ENCODE measurements at places on chromosomes 2 and 18.
A peak's percentile ranks its signal among the peaks of the same experiment; 100 is the strongest.

- DNase-seq = no peak
These were observed 11.8 kb downstream of the NDUFA10 start for GRCh38 chr2:240013343-240013742.

DNA sequence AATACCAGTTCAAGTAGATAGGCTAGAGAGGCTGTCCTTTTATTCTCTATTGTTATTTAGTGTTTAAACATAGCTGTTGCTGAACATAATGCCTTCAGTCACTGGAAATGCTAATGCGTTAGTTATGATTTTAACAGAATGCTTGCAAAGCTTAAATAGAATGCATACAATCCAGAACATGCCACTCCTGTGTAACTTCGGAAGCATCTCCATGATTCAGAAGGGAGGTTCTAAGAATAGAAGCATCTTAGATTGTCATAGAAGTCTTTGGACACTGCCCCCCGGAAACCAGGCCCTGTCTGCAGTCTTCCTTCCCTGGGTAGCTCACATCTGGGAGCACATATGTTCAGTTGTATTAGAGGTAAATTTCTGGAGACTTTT, 73.2 kb downstream of the ZNF532 start:
- no peak for DNase-seq

- DNase-seq = no peak
These were observed 269.4 kb upstream of the AGAP1 start for GRCh38 chr2:235224410-235224809.

DNA sequence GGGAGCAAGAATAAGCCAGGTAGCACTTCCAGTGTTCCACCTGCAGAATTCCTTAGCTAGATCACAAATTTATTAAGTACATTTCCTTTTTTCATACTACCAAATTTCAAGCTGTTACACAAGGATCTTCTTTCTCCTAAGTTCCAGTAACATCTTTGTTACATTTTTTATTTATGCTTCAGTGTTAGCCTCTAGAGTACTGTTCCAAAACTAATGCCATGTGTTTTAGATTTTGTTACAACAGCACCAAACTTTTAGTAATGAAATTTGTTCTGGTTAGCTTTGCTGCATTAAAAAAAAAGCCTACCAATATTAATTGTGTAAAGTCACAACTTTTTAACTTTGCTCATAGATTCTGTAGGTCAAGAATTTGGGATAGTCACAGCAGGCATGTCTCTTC, 161.1 kb downstream of the CAMKMT start:
- no peak for DNase-seq

GRCh38 chr18:29164993-29165599, 988.2 kb upstream of the CDH2 start:
- DNase-seq = no peak

DNA sequence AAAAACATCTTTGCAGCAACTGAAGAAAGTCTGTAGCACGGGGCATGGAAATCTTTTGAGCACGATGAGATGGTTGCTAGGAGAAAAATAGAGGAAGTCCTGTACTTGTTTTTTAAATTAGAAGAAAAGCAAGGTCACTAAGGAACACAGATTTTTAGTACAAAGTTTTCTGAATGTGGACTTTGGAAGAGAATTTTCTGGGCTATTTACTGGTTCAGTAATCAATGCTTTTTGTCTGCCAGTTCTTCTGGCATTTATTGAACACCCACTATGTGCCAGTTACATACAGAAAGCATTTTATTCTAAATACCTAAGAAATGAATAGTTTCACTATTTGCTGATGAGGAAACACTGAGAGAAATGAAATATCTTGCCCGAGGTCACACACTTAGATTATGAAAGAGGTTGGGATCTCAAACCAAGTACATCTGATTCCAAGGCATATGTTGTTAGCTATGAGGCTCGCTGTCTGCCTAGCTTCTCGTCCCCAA, 15.6 kb upstream of the MAP3K20 start:
- DNase-seq = no peak

DNA sequence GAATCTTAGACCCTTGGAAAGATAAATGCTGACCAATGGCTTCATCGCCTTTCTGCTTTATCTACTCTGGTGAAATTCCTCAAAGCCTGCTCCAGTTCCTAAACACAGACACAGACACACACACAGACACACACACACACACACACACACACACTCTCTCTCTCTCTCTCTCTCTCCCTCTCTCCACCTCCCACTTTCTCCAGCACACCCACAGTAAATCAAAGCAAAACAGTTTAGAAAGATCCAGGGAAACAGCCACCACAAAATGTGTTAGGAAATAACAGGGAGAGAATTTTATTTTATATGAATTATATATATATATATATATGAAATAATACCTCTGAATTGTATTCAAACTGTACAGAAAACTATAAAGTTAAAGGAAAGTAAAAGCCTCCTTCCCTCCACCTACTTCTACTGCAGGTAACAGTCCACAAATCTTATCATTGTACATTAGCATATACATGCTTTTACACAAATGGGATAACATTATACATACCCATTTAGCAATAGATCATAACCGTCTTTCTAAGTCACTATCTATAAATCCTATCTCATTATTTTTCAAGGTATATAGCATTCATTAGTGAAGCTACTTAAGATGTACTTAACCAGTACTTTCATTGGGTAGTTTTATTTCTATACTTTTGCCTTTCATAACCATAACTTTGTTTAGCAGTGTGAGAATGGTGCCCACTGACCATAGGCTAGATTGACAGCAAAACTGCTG, 38.5 kb downstream of the MREG start:
- no peak for DNase-seq

GRCh38 chr2:8327371-8328100, 354.3 kb upstream of the ID2 start:
- no peak for DNase-seq

DNA sequence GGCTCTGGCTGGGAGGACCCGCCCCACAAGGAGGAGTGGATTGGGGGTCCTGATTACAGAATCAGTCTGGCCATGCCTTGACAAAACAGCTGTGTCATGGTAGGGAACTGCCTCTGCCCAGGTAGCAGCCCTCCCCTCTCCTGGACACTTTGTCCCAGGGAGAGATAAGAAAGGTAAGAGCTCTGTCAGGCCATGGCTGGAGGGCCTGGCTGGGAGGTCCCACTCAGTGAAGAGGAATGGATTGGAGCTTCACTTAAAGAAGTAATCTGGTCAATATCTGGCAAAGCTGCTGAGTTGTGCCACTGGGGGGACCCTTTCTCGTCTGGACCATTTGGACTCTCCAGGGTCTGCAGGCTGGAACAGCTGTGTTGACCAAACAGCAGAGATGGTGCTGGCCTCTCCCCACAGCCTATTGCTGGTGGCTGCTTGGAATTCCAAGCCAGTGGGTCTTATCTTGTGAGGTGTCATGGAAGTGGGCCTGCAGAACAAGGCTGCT, 75.4 kb downstream of the EPC2 start:
- no peak for DNase-seq

DNA sequence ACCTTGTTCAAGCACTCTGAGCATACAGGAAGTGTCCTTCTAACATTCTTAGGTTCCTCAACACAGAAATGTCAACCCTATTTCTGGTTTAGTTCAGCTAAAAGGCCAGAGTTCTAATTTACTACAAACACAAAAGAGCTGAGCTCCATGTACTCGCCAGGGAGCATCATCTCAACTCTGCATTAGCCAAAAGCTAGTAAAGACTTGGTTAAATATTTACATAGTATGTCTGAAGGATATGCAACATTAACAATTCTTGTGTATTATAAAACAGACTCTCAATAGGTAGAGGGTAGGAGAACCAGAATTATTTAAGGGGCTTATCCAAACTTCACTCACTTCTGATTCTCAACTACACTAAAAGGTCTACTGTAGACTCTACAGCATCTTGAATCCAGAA, 154.6 kb downstream of the THADA start:
- DNase-seq = no peak

GRCh38 chr2:63399156-63399555, 189.1 kb downstream of the WDPCP start:
- DNase-seq = no peak

DNA sequence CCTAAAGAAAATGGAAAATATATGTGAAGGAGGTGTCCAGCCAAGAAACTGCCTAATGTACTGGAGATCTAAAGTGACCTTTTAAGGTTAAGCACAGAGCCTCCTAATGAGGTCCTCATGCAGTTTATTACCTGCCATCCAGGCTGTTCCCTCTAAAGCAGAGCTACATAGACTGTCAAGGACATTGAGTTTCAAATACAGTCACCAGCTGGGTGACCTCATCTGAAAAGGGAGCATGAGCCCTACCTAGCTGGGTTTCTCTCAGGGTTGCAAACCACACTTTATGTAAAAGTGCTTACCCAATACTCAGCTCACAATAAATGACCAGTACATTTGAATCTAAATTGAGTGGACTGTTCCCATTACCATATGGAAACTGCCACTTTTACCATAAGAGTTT, 65.4 kb upstream of the CTNNA2 start:
- no peak for DNase-seq

DNA sequence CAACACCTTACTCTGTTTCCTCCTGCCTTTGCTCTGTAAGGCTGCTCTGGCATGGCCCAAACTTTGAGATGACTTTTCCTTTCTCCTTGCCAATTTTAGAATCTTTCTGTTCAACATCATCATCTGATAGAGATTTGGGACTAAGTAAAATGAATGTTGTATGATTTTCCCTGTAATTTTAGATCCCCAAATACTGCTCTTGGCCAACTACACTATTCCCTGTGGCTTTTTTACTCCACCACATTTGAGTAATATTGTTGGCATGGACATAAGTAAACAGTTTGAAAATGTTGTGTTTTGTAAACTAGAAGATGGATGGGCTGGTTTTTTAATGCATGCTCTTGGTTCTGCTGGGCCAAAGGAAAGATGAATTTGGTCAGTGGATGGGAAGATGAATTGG, 12.1 kb downstream of the LTBP1 start:
- no peak for DNase-seq

DNA sequence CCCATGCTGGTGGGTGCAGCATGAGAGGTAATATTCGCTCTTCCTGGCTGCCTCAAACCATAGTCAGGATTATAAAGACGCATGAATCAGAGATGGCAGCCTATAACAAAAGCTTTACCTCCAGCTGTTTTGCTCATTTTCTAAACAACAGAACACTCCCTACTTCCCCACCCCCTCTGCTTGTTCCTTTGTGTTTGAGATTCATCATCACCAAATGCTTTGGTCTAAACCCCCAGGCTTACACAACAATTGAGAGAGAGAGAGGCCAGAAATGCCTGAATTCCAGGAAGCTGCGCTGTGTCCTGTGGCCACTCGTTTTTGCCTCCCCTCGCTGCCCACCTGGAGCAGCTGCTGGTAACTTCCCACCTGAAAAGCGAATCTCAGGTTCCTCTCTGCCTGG, 78.8 kb upstream of the CAPN13 start:
- no peak for DNase-seq

DNA sequence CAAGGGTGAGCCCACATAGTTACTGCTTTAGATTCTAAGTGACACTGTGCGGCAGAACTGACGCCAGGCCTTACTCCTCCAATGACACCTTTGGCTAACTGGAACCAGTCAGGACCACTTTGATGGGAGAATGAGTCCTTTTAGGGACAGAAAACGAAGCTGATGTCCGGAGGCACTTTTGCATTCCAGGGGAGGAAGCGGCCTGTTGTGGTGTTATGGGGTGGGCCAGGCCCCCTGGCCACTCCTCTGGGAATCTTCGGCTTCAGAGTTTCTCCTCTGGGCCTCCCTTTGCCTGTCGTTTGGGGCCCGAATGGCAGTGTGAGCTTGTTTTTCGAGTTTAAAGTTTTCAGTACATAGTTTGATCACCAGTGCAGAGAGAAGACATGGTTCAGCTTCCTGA, 65.9 kb downstream of the MBP start:
- DNase-seq = no peak

GRCh38 chr2:11032396-11032795, 120.7 kb downstream of the KCNF1 start:
- no peak for DNase-seq

DNA sequence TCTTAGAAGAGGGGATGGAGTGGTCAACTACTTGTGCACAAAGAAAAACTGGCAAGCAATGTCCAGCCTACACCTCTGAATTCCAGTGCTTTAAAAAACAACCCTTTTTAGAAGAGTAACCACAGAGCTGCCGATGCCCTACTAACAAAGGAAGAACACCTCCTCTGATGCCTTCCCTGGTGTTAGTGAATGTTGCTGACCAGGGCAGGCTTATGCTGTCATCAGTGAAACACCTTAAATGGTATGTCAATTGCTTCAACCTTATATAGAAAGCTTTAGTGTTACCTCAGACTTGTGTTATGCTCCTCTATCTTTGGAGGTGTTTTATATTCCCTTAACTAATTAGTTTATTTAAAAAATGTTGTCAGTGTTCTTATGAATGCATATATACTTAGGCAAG, 79.7 kb upstream of the FZD5 start:
- DNase-seq = no peak

- DNase-seq = peak; percentile 55
These were observed 2.4 kb upstream of the RBM45 start for GRCh38 chr2:178109813-178110212.

DNA sequence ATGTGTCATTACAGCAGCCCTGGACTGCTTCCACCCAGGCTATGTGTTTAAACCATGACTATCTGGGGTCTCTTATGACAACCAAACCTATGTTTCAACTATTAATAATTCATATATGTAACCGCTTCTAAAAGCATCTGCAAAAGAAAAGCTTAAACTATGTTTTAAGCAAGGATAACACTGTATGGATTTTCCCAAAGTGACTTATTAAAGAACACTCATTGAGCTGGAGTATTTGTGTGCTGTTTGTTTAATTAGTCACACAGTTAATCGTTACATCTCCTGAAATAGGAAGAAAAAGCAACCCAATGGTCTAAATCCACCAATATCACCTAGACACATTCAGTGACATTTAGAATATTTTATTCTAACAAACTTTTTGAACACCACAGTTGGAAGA, 51.3 kb downstream of the TMEM163 start:
- no peak for DNase-seq

DNA sequence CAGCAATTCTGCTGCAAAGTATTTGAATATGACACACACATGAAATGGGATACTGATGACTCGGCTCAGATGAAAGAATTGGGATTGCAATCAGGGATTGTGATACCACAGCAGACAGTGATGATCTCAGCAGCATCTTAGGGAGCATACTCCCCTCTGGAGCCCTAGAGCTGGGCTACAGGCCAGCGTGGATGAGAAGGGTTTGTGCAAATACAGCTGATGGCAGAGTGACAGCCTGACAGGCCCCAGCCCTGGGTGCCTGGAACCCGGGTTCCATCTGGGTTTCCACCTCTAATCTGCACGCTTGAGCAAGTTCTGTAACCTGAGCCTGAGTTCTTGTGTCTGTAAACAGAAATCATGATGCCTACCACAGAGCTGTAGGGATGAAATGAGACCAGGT, 418.0 kb downstream of the LRATD1 start:
- no peak for DNase-seq

- DNase-seq = no peak
These were observed 106.8 kb downstream of the ZNF516 start for GRCh38 chr18:76388261-76388660.
